ENCODE measurements at places on chromosomes 6 and 20.

DNA sequence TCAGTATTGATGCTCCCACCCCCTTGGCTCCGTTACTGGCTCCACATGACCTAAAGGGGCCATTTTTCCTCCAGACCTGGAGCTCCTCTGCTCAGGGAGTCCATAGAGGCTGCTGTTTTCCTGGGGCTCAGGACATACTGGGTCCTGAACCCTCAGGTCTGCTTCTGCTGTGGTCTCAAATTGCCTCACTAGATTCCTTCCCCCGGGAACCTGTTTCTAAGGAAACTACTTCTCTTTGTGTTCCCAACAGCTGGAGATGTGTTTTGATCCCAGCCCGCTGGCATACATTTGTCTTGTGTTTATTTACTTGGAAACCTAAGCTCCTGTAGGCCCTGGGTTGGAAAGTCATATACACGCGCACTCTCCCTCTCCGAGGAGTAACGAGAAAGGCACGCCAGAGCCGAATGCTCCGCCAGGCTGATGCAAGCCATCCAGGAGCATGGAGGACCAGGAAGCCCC, 222.8 kb downstream of the UST start:
- no peak for DNase-seq

DNA sequence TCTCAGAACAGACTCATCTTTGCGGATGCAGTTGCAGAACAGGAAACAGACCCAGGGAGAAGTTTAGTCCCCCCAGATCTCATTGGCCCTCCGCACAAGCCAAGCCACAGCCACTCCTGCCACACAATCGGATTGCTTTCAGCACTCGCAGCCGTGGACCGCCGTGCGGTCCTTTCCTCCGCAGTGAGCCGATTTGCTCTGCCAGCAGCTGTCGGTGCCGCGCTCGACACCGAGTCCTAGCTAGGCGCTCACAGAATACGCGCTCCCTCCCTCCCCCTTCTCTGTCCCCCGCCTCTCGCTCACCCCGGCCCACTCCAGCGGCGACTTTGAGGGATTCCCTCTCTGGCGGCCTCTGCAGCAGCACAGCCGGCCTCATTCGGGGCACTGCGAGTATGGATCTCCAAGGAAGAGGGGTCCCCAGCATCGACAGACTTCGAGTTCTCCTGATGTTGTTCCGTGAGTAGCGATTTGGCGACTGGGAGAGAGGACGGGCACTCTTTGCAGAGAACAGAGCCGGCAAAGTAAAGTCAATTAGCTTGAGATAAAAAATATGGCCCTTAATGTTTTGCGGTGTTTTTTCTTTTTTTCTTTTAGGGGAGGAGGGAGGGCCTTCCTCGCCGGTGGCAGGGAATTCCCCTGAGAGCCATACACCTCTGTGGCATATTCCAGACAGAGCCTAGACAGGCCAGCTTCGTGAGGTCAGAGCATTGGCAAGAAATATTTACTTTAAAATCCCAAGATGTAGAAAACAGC, at the start of gene LAMP5:
TSS of gene LAMP5 (plus strand) at position 130 of the 753 bp plus-strand sequence. CDS start at position 393, 263 bp downstream.
- no peak for DNase-seq

- no peak for DNase-seq
Measured at GRCh38 chr6:117711369-117711768, 36.1 kb downstream of the NUS1 start.

DNA sequence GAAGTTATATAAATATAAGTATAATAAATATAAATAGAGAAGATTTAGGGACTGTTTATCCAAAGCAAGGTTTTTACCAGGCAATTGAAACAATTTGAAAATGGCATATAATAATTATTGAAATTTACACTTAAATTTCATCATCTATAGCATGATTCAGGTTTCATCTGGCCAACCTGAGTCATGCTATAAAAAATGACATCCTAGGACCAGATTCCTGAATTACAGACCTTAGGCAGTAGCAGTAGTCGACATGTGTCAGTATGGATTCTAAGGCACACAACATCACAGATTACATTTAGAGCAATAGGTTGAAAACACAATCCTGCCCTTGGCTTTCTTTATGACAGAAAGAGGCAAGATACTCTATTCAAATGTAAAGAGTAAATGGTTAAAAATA, 592.3 kb downstream of the PHF3 start:
- no peak for DNase-seq

GRCh38 chr20:40431611-40432010, 257.4 kb downstream of the MAFB start:
- no peak for DNase-seq

DNA sequence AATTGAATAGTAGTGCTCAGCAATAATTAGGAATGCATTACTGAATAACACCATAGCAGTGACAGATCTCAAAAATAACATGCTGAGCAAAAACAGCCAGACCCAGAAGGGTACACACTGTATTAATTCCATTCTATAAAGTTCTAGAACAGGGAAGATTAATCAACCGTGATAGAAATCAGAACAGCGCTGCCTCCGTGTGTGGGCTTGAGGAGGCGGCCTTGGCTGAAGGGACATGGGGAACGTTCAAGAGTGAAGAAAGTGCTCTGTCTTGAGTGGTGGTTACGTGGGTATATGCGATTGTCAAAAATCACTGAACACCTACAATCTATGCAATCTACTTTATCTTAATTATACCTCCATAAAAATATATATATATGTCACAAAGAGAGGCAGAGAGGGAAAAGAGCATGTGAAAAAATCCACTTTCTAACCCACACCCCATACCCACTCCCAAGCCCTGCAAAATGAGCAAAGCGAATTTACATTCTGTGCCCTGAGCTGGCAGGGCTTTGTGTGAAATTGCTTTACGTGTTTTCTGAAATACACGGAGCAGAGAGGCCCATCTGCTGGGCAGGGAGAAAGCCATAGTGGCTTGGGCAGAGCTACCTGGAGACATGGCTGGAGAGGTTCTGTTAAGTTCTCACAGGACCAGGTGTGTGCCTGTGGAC, 74.4 kb downstream of the NFATC2 start:
- no peak for DNase-seq

DNA sequence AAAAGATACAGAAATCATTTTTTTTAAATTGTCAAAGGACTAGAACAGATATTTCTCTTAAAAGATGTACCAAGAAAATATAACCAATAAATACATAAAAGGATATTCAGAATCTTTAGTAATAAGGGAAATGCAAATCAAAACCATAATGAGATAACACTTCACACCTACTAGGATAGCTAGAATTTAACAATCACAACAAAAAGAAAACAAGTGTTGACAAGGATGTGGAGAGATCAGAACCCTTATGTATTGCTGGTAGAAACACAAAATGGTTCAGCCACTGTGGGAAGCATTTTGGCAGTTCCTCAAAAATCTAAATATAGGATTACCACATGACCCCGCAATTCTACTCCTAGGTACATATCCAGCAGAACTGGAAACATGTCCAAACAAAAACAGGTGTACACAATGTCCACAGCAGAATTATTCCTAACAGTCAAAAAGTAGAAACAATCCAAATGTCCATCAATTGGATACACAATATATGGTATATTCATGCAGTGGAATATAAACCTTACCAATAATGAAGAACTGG, 211.0 kb downstream of the LRFN2 start:
- no peak for DNase-seq

DNA sequence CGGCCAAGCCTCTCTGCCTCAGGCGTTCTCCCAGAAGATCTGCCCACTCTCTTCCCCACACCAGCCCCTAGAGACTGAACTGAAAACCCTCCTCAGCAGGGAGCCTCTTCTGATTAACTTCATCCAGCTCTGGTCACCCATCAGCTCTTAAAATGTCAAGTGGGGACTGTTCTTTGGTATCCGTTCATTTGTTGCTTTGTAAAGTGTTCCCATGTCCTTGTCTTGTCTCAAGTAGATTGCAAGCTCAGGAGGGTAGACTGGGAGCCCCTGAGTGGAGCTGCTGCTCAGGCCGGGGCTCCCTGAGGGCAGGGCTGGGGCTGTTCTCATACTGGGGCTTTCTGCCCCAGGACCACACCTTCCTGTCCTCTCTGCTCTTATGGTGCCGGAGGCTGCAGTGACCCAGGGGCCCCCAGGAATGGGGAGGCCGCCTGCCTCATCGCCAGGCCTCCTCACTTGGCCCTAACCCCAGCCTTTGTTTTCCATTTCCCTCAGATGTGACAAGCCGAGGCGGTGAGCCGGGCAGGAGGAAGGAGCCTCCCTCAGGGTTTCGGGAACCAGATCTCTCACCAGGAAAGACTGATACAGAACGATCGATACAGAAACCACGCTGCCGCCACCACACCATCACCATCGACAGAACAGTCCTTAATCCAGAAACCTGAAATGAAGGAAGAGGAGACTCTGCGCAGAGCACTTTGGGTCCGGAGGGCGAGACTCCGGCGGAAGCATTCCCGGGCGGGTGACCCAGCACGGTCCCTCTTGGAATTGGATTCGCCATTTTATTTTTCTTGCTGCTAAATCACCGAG, 14.2 kb downstream of the VEGFA start:
- no peak for DNase-seq
